ENCODE measurements at places on chromosomes 4 and X.

- no peak for DNase-seq
Measured at GRCh38 chr4:55819634-55820033, at the start of gene EXOC1L. TSS of gene EXOC1L (plus strand) at chr4:55819790. CDS start at chr4:55820027, 237 bp downstream.

GRCh38 chrX:5307416-5307815 lies 921.3 kb downstream of the NLGN4X start:
- no peak for DNase-seq

- no peak for DNase-seq
Measured at GRCh38 chr4:55727746-55728145, 91.6 kb upstream of the NMU start.

GRCh38 chr4:41572516-41572915 lies 34.6 kb downstream of the LIMCH1 start:
- no peak for DNase-seq

DNA sequence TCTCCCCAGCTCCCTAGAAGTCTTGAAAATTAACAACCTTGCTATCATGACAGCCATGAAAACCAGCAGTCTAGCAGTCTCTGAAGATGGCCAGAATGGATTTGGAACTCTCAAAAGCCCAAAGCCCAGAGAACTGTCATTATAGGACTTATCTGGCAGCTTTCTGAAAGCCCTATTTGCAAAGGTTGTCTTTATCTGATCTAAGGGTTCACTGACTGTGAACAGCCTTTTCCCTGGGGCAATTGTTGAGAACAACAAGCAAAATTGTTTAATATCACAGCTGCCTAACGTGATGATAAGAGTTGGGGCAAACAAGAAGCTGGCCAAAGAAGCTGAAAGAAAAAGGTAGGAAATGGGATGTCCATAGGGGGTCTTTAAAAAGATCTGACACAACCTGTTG lies 20.9 kb upstream of the KLHL8 start:
- DNase-seq, result no peak

DNA sequence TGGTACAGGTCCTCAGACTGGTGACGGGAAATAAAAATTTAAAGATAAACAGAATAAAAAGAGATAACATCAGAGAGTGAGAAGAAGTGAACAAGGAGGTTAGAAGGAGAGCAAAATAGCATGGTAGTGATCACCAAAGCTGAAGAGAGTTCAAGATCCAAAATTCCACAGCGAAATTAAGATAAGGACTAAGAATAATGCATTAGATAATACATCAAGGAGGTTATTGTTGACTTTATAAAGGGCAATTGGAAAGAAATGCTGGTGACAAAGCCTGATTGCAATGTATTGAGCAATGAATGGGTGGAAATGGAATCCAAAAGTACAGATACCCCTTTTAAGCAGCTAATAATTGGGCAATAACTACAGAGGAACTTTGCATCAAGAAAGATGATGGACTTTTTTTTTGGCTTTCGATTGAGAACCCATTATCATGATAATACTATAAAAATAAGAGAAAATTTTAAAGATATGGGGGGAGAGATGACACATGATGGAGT lies 101.6 kb upstream of the MAP9 start:
- DNase-seq, result no peak

DNA sequence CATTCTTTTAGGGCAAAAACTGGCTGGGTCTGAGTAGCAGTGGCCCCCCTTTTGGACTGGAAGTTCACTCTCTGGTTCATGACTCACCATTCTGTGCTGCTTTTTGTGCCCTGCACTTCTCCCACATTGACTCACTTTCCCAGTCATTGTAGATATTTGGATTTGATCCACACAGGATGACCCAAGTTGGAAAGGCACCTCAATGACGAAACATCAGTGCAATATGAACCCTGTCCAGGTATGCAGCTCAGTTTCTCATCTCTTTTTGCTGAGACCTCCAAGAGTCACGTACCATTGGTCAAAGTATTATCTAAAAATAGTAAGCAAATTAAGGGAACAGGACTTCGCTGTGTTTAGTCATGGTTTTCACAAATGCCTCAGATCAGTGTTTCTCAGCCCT lies 92.7 kb downstream of the CBLL2 start:
- DNase-seq, result no peak

DNA sequence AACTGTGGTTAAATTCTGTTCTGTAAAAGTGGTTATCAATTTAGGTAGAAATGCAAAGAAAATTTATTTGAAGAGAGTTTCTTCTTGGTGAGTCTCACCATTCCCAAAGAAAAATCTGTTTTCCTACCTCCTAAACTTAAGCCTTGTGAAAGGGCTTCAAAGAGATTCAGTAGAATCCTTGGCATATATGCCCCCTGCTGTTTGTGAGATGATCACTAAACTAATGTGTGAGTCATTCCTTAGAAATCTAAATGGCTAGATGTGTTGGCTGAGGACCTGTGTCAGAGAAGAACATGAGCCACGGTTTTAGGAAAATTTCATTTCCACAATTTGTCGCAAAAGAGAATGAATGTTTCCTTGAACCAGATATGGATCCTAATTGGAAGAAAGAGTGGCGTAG lies 260.9 kb downstream of the SLC7A11 start:
- no peak for DNase-seq

DNA sequence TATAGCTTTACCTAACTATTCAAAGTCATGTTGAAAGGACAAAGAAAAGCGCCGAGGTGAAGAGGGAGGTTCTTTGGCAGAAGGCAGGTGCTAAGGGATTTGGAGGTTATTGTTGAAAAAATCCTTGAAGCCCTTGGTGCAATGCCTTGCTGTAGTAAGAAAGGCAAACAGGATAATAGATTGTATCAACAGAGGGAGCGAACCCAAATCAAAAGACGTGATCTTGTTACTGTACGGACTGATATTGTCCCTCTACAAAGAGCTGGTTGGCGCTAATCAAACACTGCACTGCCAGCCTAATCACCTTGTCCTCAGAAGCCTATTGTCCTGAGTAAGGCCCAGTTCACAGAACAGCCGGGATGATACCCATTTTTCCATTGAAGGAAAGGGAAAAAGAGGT lies 182.9 kb downstream of the ZIC3 start:
- no peak for DNase-seq

DNA sequence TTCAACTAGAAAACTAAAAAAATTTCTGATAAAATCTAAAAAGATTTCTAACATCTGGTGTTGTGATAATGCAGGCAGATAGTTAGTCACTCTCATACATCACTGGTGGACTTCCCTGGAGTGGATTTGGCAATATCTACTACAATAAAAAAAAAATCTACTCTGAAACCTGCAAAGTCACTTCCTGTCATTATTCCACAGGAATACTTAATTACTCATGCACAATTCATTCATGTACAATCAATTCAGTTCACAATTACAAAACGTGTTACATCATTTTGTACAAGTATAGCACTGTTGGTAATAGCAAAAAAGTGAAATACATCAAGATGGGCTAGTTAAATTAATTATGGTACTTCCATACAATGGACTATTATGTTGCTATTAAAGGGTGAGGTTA lies 16.5 kb upstream of the RHOH start:
- no peak for DNase-seq

DNA sequence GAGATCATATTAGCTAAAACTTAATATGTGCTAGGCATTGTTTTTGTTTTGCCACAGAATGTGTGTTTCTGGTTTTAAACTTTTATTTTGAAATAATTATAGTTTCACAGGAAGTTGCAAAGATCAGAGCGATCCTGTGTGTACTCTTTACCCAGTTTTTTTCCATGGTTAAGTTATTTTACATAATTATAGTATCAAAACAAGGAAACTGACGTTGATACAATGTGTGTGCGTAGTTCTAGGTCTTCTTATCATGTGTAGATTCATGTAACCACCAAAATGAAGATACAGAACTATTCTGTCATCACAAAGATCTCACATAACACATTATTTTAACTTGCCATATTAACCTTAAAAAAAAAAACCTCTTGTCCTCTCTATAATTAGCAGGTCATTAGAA lies 69.2 kb downstream of the BLTP1 start:
- no peak for DNase-seq

DNA sequence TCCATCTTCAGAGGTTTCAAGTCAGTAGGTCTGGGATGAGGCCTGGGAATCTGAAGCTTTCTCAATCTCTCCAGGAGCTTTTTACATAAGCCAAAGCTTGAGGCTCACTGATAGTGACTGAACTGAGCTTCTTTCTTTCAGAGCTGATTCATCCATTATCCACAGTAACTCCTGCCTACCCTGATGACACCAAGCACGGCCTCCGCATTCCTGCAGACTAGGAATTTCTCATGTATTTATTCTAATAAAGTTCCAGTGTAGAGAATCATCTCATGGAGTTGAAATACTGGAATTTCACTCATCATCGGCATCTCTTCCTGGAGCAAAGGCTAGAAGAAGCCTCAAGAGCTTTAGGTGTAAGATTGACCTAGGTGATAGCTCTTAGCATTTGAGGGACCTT lies 12.1 kb upstream of the DCTD start:
- DNase-seq, result no peak

- no peak for DNase-seq
Measured at GRCh38 chr4:5009796-5010195, 9.5 kb downstream of the CYTL1 start.

- no peak for DNase-seq
Measured at GRCh38 chr4:1902243-1902642, 31.1 kb downstream of the NSD2 start.

- DNase-seq, result no peak
Measured at GRCh38 chrX:125420809-125421208, 101.1 kb downstream of the TEX13C start.

GRCh38 chr4:82436130-82436529 lies 5.7 kb downstream of the ENOPH1 start:
- DNase-seq, result no peak

- no peak for DNase-seq
Measured at GRCh38 chr4:78481180-78481579, 70.4 kb upstream of the ANXA3 start.

DNA sequence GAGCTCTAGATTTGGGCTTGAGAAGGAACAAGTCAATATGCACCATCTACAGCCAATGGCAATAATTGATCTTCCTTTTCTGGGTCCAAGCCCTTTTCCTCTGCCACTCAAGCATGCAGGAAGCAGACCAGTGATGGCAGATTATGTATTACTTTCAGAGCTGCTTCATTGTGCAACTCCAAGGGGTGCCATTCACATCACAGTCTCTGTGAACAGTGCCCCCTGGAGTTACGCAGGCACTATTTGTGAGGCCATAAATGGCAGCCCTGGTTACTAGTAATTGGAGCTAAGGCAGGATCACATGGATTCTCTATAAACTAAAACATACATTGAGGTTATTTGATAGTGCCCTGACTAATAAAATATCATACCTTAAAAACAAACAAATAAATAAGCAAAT lies 313.4 kb upstream of the SLC7A11 start:
- DNase-seq, result no peak

DNA sequence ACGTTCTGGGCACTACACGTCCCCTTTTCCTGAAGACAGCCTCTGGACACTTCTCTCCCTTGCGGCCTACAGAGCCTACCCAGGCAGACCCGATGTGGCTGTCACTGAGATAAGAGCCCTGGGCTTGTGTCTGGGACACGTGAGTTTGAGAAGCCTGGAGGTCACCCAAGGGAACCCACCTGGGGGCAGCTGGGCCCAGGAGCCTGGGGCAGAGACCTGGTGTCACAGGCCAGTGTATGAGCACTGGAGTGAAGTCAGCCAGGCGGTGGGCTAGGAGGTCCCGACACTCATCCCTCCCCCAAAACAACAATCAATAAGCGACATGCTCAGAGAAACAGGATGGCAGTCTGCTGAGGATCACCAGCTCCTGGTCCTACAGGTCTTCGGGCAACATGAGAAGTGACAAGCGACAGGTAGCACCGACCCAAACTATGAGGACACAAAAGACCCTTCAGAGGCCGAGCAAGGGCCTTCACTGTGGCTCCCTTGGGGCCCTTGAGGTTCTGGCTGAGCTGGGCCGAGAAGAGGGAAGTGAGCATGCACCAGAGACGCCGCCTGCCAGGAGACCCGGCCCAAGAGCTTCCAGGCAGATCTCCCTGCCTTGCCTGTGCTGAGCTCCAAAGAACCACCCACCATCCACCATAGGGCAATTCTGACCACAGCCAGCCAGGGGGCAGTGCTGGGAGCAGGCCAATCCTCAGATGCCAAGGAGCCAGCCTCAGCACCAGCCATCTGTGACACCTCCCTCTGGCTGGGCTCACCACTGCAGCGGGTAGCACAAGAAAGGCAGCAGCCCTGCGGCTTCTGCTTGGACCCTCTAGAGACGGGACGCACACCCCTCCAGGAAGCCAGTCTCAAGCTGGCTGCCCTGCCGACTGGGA lies 11.0 kb upstream of the DUSP9 start:
- DNase-seq, result no peak

DNA sequence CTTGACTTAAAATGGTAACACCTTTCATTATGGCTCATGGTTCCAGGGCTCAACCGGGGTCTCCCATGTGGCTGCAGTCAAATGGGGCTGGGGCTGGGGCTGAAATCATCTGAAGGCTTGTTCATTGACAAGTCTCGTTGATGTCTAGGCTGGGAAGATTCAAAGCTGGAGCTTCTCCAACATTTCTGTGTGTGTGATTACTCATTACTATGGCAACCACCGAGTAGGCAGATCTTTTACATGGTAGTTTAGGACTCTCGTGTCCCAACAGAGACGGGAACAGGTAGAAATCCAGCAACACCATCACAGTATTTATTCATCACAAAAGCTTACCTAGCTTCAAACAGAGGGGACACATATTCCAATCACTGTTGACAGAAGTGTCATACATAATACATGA lies 7.8 kb downstream of the YTHDC1 start:
- no peak for DNase-seq

GRCh38 chr4:52588771-52589591 lies 70.1 kb downstream of the USP46 start:
- no peak for DNase-seq

GRCh38 chr4:14700544-14700943 lies 301.7 kb upstream of the CPEB2 start:
- no peak for DNase-seq

DNA sequence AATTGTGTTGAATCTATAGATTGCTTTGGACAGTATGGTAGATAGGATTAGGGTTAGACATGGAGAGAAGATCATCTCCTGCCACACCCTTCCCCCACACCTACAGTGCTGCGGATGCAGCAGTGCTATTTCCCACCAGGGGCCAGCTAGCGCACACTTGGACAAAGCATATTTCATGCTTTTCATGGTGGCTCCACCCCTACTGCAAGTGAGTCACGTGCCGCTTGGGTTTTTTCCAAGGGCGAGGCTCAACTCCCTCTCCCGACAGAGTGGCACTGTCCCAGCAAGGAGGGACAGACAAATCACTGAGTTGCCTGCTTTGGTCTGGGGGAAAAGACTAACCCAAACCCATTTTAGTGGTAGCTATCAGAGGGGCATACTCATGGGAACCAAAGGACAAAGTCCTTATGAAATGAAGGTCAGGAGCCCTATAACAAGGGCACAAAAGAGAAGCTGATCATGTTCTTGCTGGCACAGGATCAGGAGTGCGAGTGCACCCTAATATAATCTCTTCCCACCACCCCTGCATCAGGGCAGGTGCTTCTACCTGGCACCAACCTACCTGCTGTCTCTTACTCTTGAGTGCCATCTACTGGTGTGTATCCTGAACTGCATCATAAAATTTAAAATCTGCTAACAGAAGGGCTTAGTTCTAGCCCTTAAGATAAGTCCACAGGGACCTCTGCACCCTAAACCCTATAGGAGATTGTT lies 55.1 kb upstream of the PGAM4 start:
- no peak for DNase-seq

All from stimulated activated CD8-positive, alpha-beta memory T cell treated with anti-CD3 and anti-CD28 coated beads, Interleukin-15, amount 100 ng/mL, for 4 hours (primary cell).